ENCODE measurements at places on chromosomes 4 and X. TPM values are rescaled to one million over a fixed set of nuclear protein-coding genes. Genes with fewer than 3 reads are reported as not detected.

Gene SPANXN2
- not detected for total RNA-seq

- DNase-seq: no peak
Observed at GRCh38 chr4:26503427-26503826, 13.1 kb upstream of the CCKAR start.

Gene UCHL1
- 1,408 TPM for total RNA-seq

- no peak for DNase-seq
Observed at GRCh38 chr4:46648088-46648744, 258.3 kb upstream of the GABRA2 start.

DNA sequence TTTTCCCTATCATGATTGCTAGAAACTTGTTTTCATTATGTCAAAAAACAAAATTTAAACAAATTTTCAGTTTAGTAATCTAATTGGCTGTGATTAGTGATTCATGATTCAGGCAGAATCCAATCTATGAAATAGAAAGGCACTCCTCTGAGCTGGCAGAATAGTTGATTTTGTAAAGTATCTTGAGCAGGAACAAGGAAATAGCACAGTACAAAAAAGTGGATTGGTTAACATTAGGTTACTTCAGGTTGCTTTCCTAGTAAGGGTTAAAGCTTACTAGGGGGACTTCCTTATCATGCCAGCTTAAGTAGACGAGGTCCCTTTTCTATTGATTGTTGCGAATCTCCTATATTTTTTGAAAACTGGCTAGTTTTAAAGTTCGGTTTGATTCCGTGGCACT is 43.4 kb upstream of the PRDM5 start:
- no peak for DNase-seq

Gene OTUD6A
- total RNA-seq: not detected

Gene BST1
- total RNA-seq: 1.6 TPM

- no peak for DNase-seq
Observed at GRCh38 chr4:2006956-2007653, 1.7 kb downstream of the NELFA start.

Gene TMSB15C
- total RNA-seq: 6.8 TPM
